ENCODE measurements at places on chromosomes 6 and 20. TPM values are rescaled to one million over a fixed set of nuclear protein-coding genes. Genes with fewer than 3 reads are reported as not detected.

GRCh38 chr20:4113615-4114603 is 98.6 kb upstream of the RNF24 start:
- no peak for DNase-seq

DNA sequence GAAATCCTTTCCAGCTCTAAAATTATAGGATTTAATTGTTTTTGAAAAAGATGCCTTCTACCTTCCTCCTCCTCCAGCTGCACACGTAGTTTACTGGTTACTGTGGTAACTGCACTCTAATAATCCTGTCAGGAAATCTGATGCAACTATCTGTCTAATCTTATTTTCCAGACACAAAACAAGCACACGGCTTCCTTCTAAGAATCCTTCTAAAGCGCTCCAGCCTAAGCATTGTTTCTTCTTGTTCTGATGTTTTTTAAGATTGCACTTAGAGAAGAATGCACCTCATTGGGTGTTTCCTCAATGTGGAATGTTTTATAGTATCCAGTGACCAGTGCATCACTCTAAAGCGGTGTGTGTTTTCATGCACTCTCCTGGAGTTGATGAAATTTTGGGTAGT is 63.6 kb downstream of the CARMIL1 start:
- DNase-seq = no peak

HCK gene
- total RNA-seq = 28.6 TPM

LRRN4 gene
- total RNA-seq = 0.36 TPM

- DNase-seq = peak; percentile 92
These were observed at the start of gene DAAM2 for GRCh38 chr6:39791850-39792539. Gene DAAM2 (plus strand): TSS chr6:39792376. CDS start chr6:39856303, 63,927 bp downstream.

DNA sequence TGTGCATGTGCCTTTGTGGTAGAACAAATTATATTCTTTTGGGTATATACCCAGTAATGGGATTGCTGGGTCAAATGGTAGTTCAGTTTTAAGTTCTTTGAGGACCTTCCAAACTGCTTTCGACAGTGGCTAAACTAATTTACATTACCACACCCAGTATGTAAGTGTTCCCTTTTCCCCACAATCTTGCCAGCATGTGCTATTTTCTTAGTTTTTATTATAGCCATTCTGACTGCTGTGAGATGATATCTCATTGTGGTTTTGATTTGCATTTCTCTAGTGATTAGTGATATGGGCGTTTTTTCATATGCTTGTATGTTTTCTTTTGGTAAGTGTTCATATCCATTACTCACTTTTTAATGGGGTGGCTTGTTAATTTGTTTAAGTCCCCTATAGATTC is 251.6 kb upstream of the DEFB112 start:
- DNase-seq = no peak

GRCh38 chr6:111842271-111842822 is 30.9 kb downstream of the FYN start:
- DNase-seq = no peak

DNA sequence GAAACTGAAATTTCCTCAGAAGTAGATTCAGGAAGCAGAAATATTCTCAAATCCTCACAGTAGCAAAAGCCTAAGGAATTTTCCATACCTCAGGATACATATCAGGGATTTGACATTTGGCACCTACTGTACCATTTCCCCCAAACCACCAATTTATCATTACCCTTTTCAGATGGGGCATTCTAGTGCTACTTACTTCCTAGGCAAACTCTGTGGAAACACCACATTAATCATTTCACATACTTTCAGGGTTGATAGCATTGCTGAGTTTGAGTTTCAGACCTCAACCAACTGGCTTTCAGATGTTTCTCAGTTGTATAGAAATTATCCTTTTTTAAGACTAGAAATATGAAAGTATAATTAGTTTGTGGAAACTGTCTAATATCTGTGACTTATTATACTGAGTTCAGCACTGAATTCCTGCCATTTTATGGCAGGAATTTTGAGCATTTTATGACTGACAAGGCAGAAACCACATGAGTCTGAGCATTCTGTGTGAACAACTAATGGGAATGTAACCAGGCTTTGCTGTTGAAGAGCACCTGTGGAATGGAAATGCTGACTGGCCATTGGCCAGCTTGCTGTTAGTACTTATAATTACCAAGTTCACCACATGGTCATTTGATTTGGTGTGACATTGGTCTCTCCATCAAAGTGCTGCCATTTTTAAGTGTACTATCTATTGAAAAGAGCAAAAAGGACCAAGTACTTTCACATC is 35.1 kb upstream of the IRAK1BP1 start:
- DNase-seq = no peak

DNA sequence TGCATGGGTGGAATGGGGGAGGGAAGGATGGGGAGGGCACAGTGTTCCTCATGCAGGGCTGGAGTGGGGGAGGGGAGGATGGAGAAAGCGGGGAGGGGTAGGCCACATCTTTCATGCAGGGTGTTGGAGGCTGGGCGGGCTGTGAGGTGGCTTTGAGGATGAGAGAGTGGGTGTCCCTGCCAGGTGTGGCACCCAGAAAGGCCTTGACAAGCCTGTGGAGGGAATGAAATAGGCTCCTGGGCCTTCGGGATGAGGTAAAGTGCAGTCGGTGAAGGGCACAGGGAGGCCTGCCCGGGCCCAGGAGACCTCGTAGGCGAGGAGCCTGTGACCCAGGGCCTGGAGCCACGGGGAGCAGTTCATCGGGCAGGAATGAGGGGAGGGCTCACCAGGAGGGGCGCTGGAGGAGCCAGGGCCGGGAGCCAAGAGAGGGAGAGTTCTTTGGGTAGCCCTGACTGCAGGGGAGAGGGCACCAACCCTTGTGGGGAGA is 7.6 kb downstream of the CEBPB start:
- DNase-seq = no peak

- DNase-seq = peak; percentile 94
These were observed 22.2 kb upstream of the CCN5 start for GRCh38 chr20:44692932-44693480.

- no peak for DNase-seq
These were observed 38.3 kb upstream of the SCML4 start for GRCh38 chr6:107862383-107862782.

- no peak for DNase-seq
These were observed 10.5 kb downstream of the KCNK15 start for GRCh38 chr20:44756011-44756688.

DNA sequence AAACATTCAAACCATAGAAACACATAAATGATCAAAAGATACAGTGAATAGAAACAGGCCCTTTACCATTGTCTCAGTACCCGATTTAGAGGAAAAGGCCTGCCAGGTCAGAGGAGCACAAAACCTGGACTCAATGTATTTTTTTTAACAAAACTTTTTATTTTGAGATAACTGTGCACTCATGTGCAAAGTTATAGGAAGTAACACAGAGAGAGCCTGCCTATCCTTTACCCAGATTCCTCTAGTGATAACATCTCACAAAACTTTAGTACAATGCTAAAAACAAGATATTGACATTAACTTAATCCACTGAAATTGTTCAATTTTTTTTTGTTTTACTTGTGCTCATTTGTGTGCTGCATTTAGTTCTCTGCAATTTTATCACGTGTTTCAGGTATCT is 36.8 kb upstream of the SAMD3 start:
- no peak for DNase-seq

- no peak for DNase-seq
These were observed 141.4 kb downstream of the CD83 start for GRCh38 chr6:14258695-14259593.

GRCh38 chr20:53124075-53124551 is 152.0 kb downstream of the TSHZ2 start:
- DNase-seq = no peak

- DNase-seq = no peak
These were observed 5.0 kb downstream of the EYA2 start for GRCh38 chr20:46899621-46900020.

DNA sequence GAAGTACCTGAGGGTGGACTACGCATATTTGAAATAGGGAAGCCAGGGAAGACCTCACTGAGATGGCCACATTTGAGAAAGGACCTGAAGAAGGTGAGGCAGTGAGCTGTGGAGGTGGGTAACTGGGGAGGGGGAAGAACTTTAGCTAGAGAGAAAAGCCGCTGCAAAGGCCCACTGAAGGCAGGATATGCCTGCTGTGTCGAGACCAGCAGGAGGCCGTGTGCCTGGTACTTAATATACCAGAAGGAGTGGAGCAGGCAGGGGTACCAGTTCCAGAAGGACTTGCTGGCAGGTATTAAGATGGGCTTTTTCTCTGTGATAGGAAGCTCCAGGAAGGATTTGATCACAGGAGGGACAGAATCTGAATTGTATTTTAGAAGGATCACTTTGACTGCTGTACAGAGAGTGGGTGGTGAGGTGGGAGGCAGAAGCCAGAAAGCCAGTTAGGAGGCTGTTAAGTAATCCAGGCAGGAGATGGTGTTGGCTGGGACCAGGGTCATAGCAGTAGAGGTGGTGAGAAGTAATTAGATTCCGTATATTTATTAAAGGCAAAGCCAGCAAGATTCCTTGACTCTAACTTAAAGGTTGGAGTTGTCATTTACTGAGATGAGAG is 54.2 kb upstream of the FANCE start:
- DNase-seq = no peak

- no peak for DNase-seq
These were observed 8.7 kb upstream of the GMEB2 start for GRCh38 chr20:63635431-63636141.

TRIM40 gene
- total RNA-seq = not detected

- DNase-seq = no peak
These were observed 25.3 kb downstream of the MBOAT1 start for GRCh38 chr6:20186981-20187380.

DNA sequence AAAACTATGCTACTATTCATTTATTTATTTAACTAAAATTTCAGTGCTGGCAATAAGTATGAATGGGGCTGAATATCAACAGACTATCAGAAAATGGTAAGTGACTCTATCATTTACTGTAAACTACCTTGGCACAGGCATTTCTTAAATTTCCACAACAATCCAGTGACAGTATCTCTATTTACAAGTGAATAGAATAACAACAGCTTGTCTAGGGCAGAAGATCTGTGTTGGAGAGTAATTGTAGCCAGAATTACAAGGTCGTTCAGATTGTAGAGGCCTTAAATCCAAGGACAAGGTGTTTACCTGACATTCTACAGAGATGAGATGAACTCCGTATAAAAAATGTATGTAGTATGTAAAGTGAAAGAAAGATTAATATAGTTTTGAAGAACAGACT is 193.8 kb upstream of the SIM1 start:
- no peak for DNase-seq

- DNase-seq = no peak
These were observed 140.8 kb downstream of the ALDH8A1 start for GRCh38 chr6:134809130-134809529.

DDX43 gene
- total RNA-seq = 0.71 TPM

SYCP2L gene
- 2.0 TPM for total RNA-seq

DNA sequence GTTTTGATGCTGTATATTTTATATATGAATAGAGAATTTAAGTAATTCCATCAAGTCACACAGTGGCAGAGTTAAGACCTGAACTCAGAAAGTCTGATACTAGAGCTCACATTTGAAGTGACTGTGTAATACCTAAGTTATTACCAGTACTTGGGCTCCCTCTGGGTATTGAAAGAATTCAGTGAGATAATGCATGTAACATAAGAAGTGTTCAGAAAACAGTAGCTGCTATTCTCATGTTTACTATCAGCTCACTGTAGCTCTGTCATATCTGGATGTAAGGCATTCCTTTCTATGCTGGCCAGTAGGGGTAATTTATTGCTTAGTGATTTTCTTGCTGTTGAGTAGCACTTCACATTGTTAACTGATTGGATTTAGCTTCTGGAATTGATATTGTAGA is 44.6 kb downstream of the NKX2-4 start:
- no peak for DNase-seq

DNA sequence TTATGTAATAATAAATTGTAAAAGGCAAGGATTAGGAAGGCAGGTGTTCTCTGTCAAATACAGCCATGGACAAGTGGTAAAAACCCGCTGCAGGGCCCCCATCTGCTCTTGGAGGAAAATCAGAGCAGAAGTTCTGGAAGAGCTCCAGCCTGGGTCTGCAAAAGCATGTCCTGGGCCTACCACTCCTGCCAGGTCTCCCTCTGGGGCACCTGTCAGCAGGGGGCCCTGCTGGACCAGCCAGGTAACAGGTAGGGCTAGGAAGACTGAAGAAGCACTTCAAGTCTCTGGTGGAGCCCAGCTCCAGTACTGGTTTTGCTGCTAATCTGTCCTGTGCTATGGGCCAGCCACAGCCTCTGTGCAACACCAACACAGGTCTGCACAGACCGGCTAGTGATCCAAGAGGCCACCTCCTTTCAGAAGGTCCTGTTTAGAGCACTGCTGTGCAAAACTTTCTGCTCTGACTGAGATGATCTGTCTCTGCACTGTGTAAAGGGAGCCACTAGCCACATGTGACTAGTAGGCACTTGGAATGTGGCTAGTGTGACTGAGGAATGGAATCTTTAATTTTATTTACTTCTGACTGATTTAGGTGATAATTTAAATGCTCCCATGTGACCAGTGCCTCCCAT is 30.2 kb downstream of the RRBP1 start:
- DNase-seq = peak; percentile 33

SPACA1 gene
- total RNA-seq = not detected

DNA sequence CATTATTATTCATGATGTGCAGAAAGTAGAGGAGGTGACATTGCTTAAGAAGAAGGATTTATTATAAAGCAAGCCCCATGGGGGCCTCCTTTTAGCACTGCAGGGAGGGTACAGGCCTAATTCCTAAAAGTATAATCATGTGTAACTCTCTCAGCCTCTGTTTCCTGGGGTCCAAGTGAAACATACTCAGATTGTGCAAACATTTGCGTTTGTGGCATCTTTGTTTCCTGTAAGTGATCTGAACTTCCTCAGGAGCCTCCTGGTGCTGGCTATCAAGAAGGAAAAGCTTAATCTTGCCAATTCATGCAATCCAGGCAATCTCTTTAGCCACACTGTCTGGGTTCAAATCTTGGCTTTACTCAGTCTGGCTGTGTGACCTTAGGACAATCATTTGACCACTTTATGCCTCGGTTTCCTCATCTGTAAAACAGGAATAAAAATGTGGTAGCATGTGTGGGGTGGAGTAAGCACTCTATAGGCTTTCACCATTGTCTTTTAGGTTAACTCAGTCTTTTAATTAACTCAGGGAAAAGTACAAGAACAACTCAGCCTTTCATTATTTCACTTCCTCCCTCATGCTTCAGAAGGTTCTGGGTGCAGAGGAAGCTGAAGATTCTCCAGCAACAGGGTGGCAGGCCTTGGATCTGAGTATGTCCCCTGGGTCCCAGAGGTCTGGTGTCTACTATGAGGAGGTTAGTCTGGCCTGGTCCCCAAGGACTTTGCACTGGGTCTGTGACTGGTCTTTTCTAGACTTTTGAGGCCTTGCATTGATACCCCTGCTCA is 831 bp upstream of the SIRPB2 start:
- DNase-seq = no peak

GRCh38 chr6:157649311-157650260 is 173.5 kb upstream of the SNX9 start:
- DNase-seq = peak; percentile 41

- DNase-seq = peak; percentile 81
These were observed 63.6 kb downstream of the GTF2H5 start for GRCh38 chr6:158231551-158232315.

KCNQ2 gene
- not detected for total RNA-seq
